SK-N-DZ (cell line): ENCODE measurements at places on chromosomes 4 and X.

GRCh38 chrX:89033723-89034122 is 286.7 kb downstream of the CPXCR1 start:
- no peak for DNase-seq

GRCh38 chr4:112105201-112105969 is 39.9 kb upstream of the FAM241A start:
- no peak for DNase-seq

- no peak for DNase-seq
Measured at GRCh38 chrX:11864171-11864570, 106.1 kb downstream of the MSL3 start.

DNA sequence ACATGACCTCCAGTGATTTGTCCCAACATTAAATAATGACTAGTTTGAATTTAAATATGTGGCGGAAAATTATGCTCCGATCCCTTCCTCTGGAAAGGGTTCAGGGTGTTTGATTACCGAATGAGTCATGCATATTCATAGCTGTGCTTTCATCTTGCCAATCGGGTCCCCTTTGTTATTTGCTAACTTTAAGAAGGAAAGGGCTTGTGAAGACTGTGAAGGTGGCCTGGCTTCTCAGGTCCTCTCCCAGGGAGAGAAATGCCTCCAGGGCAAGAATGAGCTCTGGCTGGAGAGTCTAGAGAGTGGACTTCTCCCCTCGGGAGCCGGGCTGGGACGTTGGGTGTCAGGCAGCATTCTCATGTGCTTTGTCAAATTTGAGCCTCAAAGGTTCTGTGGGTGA is 155.5 kb upstream of the PSAPL1 start:
- DNase-seq, result no peak

DNA sequence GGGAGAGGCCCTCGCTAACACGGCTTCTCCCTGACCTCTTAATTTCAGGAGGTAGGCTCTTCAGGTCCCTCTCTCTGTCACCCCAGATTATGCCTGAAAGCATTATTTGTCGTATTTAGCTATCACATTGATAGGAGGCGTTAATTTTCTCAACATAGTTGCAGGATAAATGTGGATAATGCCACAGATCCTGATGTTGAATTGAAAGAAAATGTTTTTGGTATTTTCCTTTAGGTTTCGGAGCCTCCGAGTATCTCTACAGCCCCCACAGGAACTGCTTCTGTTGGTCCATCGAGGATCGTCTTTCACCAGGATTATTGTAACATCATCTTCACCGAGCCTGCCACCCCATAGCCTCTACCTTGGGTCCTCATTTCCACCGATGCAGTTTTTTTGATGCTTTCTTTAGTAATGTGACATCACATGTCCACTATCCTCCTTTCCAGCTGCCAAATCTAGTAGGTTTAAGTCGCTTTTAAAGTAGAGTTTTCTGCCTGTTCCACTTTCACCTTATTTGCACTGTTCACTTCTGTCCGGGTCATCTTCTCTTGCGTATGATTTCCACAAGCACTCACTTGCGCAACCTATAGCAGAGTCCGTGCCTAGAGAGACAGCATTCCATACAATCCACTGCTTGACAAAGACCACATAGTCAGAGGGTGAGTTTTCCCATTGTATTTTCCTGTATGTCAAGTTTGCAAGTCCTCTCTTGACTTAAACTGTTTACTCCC is 665 bp downstream of the TIGD2 start:
- DNase-seq, result peak; percentile 20

DNA sequence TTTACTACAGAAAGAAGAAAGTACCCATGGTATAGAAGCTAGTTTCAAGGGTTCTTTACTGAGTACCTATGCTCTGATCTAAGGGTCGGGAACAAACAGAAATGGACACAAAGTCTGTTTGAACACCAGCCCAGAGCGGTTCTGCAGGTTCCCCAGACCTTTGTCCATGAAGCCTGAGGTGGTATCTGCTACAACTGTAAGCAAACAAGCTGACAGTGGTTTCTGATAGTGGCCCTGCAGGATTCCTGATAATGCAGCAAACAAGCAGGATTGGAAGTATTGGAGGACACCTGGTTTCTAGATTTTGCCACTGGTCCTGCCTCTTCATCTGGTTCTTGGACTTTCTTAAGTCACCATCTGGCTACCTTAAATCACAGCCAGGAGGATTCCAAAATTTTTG is 23.7 kb downstream of the SMPX start:
- DNase-seq, result no peak

- DNase-seq, result no peak
Measured at GRCh38 chrX:18725310-18725943, 18.0 kb downstream of the PPEF1 start.

DNA sequence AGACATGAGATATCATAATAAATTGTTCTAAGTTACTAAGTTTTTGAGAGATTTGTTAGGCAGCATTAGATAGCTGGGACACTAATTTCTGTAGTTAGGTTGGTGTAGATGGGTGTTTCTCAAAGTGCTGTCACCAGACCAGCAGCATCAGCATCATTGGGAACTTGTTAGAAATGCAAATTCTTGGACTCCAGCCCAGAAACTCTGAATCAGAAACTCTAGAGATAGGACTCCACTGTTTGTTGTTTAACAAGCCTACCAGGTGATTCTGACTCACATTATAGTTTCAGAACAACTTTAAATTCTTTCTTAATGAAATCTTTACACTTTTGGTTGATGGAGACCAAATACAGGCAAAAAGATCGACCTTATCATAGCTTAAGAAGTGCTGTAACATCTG is 173.7 kb downstream of the PABPC4L start:
- no peak for DNase-seq

DNA sequence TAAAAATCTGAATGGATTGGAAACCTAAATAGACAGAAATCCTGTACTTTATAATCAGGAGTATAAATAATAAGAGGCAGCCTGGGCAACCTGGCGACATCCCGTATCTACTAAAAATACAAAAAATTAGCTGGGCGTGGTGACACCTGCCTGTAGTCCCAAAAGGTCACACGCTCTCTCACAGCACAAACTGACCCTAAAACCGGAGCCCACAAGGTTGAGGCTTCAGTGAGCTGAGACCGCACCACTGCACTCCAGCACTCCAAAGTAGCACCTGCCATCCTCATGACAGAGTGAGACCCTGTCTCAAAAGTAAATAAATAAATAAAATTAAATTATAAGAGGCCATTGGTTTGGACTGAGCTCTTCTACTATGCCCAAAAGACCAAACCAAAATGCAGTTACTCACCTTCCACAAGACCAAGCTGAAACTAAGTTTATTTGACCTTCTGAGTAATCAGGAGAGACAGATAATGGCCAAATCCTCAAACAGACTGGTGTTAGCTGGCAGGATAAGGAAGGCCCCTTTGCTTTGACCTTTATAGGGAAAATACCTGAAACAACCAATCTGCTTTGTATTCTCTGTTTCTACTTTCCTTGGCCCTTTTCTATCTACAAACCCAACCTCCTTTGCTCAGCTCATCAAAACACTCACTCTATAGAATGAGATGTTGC is 3.2 kb upstream of the GRSF1 start:
- no peak for DNase-seq

DNA sequence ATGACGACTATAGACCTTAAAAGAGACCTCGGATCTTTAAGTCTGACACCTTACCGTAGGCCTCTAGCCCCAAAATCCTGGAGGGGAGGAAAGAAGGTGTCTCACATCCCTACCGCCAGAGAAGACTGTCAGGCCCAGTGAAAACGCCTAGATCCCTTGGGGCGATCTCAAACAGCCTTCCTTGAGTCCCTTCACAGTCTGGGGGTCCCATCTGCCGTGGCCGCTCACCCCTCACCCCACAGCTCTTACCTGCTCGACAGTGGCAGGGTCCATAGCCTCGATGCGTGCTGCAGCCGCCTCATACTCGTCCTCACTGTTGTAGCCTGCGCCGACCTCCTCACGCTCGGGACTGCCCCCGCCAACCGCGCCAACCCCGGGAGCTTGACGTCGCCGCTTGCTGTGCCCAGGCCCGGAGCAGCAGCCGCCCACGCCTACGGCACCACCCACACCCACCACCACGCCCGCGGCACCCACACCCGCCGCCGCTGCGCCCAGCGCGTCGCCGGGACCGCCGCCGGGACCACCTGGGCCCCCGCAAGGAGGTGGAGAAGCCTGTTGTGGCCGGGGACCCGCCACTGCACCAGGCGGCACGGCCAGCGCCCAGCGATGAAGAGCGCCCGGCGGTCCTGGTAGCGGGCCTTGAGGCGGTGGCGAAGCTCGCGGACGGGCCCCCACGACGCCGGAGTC is 536 bp downstream of the OTUD5 start:
- DNase-seq, result no peak

GRCh38 chr4:178599521-178599920 is 1157.3 kb upstream of the AGA start:
- DNase-seq, result peak; percentile 15

GRCh38 chrX:40448793-40449192 is 132.0 kb upstream of the ATP6AP2 start:
- peak; percentile 82 for DNase-seq

- no peak for DNase-seq
Measured at GRCh38 chrX:55450259-55450658, 1.7 kb upstream of the MAGEH1 start.

GRCh38 chr4:165288639-165289422 is 38.6 kb upstream of the MSMO1 start:
- no peak for DNase-seq

DNA sequence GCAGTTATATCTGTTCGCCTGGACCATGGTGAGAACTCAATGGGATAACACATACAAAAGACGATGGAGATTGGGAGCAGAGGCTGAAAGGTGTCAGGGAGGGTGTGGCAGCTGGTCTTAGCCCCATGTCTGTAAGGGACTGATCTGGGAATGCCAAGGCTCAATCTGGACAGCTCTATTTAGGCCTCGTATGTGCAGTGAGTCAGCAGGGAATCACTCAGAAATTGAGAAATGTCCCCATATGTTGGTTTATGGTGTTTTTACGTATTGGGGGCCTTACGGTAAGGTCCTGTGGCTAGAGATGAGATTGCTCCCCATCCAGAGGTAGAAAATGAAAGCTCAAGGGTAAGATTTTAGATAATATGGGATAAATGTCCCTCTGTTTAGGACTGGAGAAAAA is 71.4 kb upstream of the TTC29 start:
- DNase-seq, result no peak

DNA sequence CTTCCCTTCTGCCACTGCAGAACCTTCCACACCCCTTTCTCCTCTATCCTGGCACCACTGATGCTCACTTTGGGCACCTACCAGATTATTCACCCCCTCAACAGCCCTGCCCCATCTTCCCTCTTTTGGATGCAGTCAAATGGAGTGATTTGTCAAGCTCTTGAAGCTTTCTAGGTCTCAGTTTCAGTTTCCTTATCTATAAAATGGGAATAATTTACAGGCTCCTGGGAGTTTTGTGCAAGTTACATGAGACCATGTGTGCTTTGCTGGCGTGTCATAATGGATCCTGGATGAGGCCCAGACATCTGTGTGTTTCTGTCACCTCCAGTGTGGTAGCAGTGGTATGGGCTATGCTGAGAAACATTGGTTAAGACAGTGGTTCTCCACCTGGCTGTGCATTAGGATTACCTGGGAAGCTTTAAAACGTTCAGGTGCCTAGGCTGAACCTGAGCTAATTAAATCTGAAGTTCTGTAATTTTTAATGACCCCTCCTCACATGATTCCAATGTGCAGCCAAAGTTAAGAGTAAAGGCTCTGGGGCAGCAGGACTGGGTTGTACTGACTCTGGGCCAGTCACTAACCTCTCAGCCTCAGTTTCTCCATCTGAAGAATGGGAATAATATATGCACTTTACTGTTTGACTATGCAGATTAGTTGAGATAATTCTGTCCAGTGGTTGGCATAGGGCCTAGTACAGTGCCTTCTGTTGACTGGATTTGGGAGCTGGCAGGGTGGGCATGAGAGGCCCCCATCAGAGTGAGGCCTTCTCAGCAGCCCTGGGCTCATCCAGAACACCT is 6.8 kb upstream of the MGST2 start:
- no peak for DNase-seq

- DNase-seq, result no peak
Measured at GRCh38 chr4:108333353-108333942, 164.7 kb upstream of the LEF1 start.

DNA sequence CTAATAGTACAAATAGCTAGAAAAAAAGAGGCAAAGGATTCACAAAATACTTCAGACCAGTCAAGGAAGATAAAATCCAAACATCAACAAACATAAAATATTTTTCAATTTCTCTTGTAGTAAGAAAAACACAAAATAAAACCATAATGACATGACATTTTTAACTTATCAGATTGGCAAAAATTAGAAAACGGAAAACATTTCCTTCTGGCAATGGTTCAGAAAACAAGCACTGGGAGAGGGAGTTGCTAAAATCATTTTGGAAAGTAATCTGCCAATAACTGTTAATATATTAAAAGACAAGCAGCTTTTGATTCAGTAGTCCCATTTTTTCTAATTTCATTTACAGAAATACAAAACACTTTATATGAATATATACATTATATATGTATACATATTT is 26.1 kb downstream of the TKTL2 start:
- no peak for DNase-seq

DNA sequence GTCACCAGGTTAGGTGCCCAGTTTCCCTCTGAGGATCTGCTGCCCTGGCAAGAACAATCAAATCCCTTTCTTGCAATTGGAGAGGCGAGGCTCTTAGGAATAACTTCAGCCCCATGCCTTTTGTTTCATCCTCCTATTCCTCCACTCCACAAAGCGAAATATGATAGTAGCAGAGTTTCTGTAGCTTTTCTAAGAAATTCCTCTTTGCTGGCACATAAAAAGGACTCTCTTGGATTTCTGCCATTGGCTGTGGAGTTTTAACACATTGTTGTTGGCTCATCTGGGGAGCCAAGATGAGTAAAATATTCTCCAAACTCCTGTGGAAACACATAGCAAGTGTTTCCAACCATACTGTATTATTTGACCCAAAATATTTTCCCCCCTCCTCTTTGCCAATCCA is 11.0 kb upstream of the ADGRG2 start:
- DNase-seq, result no peak

GRCh38 chr4:82948647-82949204 is 48.2 kb downstream of the THAP9 start:
- DNase-seq, result no peak

DNA sequence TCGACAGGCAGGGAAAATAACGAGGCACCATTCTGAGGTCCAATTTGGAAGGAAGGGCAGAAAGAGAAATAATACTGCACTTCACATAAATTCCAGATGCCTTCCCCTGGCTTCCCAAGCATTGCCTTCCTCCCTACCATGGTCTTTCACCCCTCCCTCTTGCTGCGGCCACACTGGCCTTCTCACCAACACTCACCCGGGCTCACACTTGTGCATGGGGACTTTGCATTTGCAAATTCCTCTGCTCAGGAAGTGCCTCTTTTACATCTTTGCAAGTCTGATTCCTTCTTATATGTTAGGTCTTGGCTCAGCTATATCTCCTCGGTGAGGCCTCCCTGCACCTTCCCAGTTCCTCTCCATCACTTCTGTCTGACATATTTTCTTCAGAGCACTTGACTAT is 199.4 kb downstream of the CHIC2 start:
- DNase-seq, result no peak

- no peak for DNase-seq
Measured at GRCh38 chrX:148037020-148037419, 55.9 kb downstream of the FMR1NB start.

- no peak for DNase-seq
Measured at GRCh38 chr4:6746721-6747293, 30.8 kb downstream of the BLOC1S4 start.

- no peak for DNase-seq
Measured at GRCh38 chr4:112247021-112247420, 15.4 kb downstream of the AP1AR start.
